ENCODE measurements at places on chromosomes 13 and 19. TPM values are rescaled to one million over a fixed set of nuclear protein-coding genes. Genes with fewer than 3 reads are reported as not detected.

The ZNF776 gene
- total RNA-seq: 20.0 TPM

The SOHLH2 gene
- total RNA-seq: 0.77 TPM

The NCAN gene
- total RNA-seq: under 0.01 TPM

The PNMA8B gene
- total RNA-seq: 1.7 TPM

The LYPD3 gene
- 0.50 TPM for total RNA-seq

The FUT3 gene
- total RNA-seq: not detected

The CD22 gene
- 1.2 TPM for total RNA-seq

The PSG6 gene
- 0.17 TPM for total RNA-seq

The IFI30 gene
- 8.8 TPM for total RNA-seq

The ATCAY gene
- not detected for total RNA-seq

The LRRC63 gene
- under 0.01 TPM for total RNA-seq

The HIF3A gene
- total RNA-seq: 0.77 TPM

The ZNF845 gene
- total RNA-seq: 9.7 TPM

The CLEC4M gene
- not detected for total RNA-seq

The FGF9 gene
- 0.33 TPM for total RNA-seq

The IGSF23 gene
- 0.33 TPM for total RNA-seq

The TLE6 gene
- 0.51 TPM for total RNA-seq

The SPATA13 gene
- total RNA-seq: 12.8 TPM

The GAS6 gene
- total RNA-seq: 77.3 TPM

The RUBCNL gene
- total RNA-seq: 4.1 TPM

The PSG2 gene
- total RNA-seq: not detected

The PRR22 gene
- total RNA-seq: 0.26 TPM

The TMEM86B gene
- total RNA-seq: 1.3 TPM

The HTR2A gene
- total RNA-seq: 0.33 TPM

The TMEM147 gene
- total RNA-seq: 95.3 TPM

The SDHAF1 gene
- 7.8 TPM for total RNA-seq

The SLITRK5 gene
- 0.17 TPM for total RNA-seq

The SIGLEC8 gene
- not detected for total RNA-seq

The RAB3A gene
- total RNA-seq: 2.0 TPM

Measured in fibroblast of lung (primary cell).